ENCODE measurements at places on chromosomes 3 and 15. TPM values are rescaled to one million over a fixed set of nuclear protein-coding genes. Genes with fewer than 3 reads are reported as not detected.

GRCh38 chr3:17553080-17553479, 189.4 kb downstream of the TBC1D5 start:
- DNase-seq = no peak

The EAF2 gene
- 5.2 TPM for total RNA-seq

DNA sequence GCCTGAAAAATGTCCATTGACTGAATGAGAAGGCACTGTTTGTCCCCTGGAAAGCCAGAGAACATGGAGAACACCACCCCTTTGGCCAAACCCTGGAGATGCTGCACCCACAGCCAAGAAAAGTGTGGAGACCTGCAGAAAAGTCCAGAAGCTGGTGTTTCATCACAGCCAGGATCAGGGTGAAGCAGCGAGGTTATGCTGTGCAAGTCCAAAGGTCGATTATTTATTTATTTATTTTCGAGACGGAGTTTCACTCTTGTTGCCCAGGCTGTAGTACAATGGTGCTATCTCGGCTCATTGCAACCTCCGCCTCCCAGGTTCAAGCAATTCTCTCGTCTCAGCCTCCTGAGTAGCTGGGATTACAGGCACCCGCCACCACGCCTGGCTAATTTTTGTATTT, 5.5 kb upstream of the CTSH start:
- no peak for DNase-seq

GRCh38 chr15:84755736-84756527, 7.5 kb downstream of the ZNF592 start:
- no peak for DNase-seq

GRCh38 chr3:140910860-140911259, 30.8 kb upstream of the SLC25A36 start:
- no peak for DNase-seq

- no peak for DNase-seq
These were observed 145.0 kb upstream of the TRIM42 start for GRCh38 chr3:140532793-140533330.

DNA sequence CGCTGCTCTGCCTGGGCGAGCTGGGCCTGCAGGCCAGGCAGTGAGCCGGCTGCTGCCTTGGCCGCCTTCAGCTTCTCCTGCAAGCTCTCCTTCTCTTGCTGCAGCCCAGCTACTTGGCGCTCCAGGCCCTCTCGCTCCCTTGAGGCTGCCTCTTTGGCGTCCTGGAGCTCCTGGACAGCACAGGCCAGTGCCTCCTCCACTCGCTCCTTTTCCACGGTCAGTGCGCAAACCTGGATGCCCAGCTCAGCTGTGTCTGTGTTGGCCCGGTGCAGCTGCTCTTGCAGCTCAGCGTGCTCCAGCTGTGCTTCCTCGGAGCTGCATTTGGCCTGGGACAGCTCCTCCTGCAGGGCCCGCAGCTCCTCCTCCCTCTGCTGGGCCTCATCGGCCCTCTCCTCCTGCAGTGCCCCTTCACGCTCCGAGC, 23.1 kb downstream of the CXCR6 start:
- no peak for DNase-seq

DNA sequence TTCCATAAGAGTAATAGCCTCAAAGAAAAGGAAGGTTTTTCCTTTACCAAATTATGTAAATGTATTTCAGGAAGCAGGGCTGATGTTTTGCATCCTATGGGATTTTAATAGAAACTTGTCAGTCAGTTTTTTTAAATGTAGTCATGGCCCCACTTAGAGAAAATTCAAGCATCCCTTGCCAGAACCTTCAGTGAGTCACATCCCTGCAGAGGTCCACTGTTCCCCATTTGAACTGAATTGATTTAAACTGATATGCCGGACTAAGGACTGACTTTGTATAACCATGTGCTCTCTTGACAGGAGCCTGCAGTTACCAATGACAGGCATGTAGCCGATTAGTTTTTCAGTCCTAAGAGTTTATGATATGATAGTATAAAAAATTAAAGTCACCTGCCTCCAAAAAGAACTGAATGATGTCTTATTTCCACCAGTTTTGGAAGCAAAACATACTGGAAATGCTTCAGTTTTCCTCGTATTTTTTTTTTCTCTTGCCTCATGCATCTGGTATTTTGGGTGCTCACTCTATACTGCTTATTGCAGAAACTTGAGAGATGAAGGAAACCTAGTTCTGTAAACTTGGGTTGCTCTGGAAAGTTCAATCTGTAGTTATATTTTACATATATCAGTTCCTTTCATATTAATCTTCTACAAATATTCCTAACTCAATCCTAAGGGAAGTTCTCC, 30.7 kb downstream of the LRTM1 start:
- DNase-seq = no peak
